Ascending aorta (tissue), 2 donors: ENCODE measurements at places on chromosomes 5 and 9. TPM values are rescaled to one million over a fixed set of nuclear protein-coding genes. Genes with fewer than 3 reads are reported as not detected.

DNA sequence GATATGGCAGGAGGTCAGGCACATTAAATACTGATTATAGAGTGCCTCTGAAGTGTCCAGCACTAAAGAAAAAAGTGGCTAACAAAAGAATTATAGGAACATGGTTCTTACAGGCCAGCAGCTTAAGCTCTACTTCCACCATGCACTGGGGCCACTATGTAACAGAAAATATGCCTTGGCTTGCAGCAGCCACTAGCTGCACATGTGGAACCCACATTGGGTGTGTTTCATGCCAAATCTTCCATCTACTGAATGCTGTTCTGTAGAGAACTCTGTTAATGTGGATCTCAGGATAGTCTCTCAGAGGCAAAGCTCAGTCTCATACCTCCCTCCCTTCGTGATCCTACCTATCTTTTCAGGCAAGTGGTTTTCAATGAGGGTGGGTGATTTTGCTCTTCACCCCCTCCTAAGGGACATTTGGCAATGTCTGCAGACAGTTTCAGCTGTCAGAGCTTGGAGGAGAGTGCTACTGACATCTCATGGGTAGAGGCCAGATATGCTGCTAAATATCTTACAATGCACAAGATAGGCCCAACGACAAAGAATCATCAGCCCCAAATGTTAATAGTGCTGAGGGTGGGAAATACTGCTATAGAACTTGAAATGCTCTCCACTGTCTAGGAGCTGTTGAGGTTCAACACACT is 218.9 kb downstream of the TARS1 start:
- no peak for DNase-seq

- no peak for DNase-seq
Measured at GRCh38 chr9:5442400-5443011, 4.8 kb upstream of the PLGRKT start.

DNA sequence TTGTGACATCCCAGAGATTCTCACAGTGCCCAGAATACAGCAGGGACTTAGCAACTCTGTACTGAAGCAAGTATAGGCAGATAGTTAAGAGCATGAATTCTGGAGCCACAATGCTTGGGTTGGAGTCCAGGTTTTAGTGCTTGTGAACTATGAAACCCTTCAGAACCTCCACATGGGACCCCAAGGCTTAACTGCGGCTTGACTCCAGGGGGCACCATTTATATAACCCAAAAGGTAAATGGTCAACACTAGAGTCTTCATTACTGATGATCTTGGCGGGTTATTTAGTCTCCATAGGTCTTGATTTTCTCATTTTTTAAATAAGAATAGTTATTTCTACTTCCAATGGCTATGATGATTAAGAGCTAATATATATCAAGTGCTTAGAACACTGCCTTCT is 390.3 kb downstream of the TAF11L14 start:
- DNase-seq: no peak

DNA sequence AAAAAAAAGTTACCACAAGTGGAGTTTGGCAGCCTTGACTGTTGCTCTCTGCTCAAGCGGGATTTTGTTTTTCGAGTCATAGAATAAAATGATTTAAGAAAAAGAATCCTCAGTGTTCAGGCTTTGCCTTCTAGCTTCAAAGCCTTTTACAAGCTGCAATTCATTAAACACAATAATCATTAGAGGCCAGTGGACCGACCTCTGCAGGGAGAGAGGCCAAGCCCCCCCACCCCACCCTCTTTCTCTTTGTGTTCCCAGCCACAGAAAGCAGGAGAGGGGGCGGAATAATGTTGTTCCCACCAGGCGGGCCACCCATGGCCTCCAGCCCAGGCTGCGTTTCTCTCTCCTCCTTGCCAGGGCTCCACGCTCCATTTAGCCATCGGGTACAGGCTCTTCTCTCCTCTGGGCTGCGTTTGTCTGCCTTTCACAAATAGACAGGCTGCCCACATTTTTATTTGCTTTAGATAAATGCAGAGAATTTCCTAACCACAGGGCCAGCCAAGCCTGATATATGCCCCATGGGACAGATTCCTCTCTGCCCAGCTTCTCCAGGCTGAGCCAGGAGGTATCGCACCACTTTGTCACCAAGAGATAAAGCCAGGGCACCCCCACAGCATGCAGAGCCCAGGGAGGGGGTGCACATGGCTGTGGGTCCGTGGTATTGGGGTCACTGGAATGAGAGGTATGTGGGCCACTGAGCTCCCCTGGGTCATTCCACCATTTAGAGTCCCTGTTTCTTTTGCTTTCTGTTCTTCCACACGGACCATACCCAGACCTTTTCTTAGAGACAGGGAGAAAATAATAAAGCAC is 318.8 kb downstream of the PIK3R1 start:
- DNase-seq: no peak

DNA sequence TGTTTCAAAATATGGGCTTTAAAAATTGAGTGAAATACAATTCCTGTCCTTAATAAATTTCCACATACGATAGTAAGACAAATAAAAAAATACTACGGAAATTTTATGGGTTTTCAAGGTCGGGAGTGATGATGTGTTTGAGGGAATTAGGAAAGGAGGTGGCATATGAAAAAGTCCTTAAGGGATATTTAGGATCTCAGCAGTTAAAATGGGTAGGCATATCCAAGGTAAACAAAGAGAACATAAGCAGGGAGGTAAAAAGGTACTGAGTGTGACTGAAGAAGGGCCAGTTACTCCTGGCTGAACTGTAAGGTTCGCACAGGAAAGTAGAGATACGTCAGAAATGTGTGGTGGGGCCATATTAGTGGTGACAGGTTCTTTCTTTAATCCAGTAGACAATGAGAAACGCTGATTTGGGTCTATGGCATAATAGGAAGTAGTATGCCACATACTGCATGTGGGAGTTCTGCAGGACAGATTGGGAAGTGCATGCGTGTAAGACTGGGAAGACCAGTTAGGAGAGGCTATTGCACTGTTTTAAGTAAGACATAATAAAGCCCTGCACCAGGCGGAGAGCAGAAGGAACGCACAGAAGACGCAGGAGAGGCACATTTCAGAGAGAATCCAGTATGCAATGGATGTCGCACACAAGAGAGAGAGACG is 937 bp upstream of the HMGCR start:
- DNase-seq: no peak

GRCh38 chr5:95931079-95931833 is 30.4 kb downstream of the ELL2 start:
- DNase-seq: no peak

- DNase-seq: no peak
Measured at GRCh38 chr9:38343552-38343951, 49.0 kb upstream of the ALDH1B1 start.

GRCh38 chr5:98872674-98873073 is 56.1 kb downstream of the CHD1 start:
- DNase-seq: no peak

DNA sequence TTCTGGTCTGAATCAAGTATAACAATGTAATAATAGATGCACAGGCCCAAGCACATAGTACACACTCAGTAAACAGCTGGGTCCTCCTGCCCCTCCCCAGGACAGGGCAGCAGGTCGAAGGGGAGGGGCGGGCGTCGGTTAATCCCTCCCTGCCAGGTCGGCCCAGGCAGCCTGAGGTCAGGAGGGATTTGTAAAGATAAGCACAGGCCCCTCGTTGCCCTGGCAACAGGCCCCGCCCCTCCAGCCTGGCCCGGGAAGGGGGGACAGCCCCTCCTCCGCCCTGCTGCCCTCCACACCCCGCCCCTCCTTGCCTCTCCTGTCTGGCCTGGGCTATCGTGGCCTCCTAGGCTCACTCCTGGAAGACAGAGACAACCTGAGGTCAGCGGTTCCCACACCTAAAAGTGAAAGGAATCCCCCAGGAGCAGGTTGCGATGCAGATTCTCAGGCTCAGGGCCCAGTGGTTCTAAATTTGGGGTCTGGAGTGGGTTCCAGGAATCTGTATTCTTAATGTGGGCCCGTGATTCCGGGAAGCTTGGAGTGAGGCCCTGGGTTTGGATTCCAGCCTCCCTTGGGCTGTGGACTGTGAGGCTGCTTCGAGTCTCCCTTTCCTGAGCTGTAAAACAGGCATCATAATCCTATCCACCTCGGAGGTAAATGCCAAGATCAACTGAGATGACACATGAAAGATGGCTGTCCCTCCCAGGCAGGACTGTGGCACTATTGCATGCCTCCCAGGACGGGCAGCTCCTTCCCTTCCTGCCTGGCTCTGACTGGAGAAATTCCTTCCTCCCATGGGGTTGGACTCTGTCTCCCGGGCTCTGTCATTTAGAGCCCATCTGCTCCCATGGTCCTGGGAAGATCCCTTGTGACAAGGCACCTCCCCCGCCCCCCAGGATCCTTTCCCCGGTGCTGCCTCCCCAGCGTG is 4.4 kb downstream of the CRB2 start:
- no peak for DNase-seq

Gene CDO1
- total RNA-seq: 36.0 TPM

Gene PRDM9
- total RNA-seq: not detected

Gene CTXN3
- not detected for total RNA-seq

DNA sequence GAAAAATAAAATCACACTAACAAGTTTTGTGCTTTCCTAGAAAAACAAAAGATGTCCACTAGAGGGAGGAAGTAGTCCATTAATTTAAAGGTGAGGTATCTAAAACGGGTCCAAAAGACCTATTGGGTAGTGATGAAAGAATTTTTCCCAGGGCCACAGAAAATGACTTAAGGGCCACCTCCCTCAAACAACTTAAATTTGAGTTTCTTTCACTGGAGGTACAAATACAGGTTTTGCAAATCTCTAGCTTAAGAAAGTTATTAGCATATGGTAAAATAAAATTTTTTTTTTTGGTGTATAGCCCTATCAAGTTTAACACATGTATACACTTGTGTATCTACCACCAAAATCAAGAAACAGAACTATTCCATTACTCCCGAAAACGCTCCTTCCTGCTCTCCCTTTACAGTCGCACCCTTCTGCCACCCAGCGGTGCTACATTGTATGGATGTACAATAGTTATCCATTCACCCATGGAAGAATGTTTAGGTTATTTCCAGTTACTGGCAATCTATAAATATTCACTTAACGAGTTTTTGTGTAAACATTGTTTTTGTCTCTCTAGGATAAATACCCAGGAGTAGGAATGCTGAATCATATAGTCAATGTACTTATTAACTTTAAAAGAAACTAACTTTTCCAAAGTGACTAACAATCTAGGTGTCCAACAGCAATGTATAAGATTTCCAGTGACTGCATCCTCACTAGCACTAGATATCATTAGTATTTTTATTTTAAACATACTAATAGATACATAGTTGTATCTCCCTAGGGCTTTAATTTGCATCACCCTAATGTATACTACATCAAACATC is 21.9 kb downstream of the DEPDC1B start:
- DNase-seq: no peak

GRCh38 chr5:150289551-150290390 is at the start of gene CAMK2A:
Gene CAMK2A (minus strand): TSS chr5:150289773. CDS start chr5:150289625, 148 bp downstream.
- DNase-seq: no peak

Gene DNAJC21
- total RNA-seq: 30.5 TPM

DNA sequence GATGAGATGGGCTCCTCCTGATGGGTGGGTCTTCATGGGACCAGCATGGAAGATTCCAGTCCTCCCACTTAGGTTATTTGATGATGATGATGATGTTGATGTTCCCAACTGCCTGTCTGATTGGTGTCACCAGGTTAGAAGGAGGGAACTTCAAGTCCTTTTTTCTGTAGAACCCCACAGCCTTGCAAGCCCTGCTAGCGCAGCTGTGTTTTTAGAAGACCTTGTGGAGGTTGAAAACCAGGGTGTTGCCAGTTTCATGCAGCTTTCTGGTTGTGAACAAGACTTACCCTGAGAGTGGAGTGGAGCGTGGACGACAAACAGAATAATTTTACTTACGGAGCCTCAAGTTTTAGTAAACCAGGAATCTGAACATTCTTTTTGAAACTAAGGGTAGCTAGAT is 83.0 kb downstream of the TRIO start:
- no peak for DNase-seq
